ENCODE measurements at places on chromosomes 7 and 10.

GRCh38 chr10:75165684-75166622 is 44.6 kb upstream of the VDAC2 start:
- no peak for DNase-seq

- DNase-seq, result no peak
Measured at GRCh38 chr7:107931740-107932515, 40.9 kb downstream of the DLD start.

GRCh38 chr10:22958338-22958737 is 30.5 kb downstream of the ARMC3 start:
- no peak for DNase-seq

- DNase-seq, result no peak
Measured at GRCh38 chr7:12687718-12688171, 312 bp downstream of the ARL4A start.

DNA sequence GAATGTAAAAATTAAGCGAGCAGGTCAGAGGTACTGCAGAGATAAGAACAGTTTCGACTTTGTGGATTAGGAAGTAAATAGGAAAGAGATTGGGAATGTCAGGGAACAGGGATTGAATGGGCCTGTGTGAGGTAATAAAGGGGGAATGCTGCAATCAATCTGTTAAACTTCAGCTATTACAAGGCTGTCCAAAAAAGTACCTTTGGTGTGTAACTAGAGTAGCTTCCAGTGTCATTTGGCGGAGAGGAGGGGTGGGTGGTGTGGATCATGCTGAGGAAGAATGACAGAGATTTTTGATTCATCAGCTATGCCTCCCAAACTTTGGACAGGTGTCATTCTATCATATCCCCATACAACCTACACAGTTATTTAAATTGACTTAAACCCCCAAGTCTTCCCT is 128.2 kb upstream of the RHEB start:
- no peak for DNase-seq

- no peak for DNase-seq
Measured at GRCh38 chr10:114852197-114852596, 30.6 kb downstream of the FHIP2A start.

GRCh38 chr7:33965183-33965744 is 59.9 kb downstream of the BMPER start:
- DNase-seq, result no peak

- peak; percentile 16 for DNase-seq
Measured at GRCh38 chr7:43834463-43835251, 34.7 kb downstream of the MRPS24 start.

DNA sequence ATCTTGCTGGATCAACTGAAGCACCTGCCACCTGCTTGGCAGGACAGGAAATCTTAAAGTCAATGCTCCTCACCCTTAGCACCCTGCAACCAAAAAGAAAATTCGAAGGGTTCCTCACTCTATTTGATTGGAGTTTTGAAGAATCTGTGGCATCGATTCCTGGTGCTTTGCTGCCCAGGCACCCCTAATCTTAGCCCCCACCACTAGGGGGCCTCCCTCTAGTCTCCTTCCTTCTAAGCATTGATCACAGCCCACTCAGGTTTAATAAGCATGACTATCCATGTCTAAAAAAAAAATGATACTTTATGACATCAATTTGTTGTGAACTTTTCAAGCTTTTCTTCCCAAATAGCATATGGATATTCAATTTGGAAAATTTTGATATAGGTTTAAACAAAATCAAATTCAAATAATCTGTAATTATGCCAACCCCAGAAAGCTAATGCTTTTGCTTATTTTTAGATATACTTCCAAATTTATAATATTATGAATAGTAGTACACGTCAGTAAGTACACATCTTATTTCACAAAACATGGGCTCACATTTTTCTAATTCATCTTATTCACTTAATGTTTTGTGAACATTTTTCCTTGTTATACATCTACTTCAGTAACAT is 45.3 kb downstream of the NRG3 start:
- no peak for DNase-seq

DNA sequence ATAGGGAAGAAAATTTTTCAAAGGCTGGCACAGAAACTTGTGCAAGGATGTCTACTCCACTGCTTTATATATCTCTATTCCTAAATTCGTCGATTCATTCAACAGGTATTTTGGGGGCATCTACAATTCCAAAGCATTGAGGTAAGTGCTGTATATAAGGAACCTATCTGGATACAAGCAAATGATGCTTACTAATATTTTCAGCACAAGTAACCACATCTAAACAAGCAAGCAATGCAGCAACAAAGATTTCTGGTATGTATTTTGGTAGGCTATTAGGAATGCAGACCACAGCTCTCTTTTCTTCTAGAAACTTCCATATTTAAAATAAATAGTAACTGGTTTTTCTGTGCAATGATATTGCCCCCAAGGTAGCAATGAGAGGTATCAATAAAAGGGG is 183.9 kb downstream of the SGMS1 start:
- no peak for DNase-seq

DNA sequence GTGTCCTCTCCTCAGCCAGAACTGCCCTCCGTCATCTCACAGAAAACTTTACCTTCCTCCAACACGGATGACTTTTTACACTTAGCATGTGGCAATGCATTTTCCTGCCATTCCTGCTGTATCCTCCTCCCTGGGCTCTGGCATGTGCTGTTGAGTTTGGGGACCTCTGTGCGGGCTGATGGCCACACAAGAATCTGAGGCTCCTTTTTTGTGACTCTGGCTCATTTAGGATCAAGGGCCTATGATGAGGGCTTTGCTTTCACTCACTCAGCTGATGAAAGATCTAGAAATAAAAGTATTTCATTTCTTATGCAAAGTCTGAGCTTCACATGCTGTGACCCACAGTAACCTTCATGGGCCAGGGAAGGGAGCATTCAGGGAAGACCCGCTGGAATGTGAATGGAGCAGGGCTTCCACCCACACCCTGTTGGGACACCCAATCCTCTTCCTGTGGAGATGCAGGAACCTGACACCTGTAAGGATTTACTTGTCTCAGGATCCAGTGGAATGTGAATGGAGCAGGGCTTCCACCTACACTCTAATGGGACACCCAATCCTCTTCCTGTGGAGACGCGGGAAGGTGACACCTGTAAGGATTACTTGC is 500.3 kb upstream of the MKI67 start:
- DNase-seq, result no peak

GRCh38 chr7:139744768-139745677 is 32.8 kb downstream of the HIPK2 start:
- DNase-seq, result no peak

DNA sequence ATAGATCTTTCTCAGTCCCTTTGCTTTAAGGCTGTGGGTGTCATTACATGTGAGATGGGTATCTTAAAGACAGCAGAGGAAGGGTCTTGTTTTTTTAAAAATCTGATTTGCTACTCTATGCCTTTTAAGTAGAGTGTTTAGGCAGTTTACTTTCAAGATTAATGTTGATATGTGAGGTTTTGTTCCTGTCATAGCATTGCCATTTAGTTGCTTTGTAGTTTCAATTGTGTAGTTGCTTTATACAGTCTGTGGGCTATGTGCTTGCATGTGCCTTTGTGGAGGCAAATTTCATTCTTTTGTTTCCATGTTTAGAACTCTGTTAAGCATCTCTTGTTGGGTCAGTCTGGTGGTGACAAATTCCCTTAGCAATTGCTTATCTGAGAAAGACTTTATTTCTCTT is 54.6 kb downstream of the ZNF783 start:
- no peak for DNase-seq

DNA sequence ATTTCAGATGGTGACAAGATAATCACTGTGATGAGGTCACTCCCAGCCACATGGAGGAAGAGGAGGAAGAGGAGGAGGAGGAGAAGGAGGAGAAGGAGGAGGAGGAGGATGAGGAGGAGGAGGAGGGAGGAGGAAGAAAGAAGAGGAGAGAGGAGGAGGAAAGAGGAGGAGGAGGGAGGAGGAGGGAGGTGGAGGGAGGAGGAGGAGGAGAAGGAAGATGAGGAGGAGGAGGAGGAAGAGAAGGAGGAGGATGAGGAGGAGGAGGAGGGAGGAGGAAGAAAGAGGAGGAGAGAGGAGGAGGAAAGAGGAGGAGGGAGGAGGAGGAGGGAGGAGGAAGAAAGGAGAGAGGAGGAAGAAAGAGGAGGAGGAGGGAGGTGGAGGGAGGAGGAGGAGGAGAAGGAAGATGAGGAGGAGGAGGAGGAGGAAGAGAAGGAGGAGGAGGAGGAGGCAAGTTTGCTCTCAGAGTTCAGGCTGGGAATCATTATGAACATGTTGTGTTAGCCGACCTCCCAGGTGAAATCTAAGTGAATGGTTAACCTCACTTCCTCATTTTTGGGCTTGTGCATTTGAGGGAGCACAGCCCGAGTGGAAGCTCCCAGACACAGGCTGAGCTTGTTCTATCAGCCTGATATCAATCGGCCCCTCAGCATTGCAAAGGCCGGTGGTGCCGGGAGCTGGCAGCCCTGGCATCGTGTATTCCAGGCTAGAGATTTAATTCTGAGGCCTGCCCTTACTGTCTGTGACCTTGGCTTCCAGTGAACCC is 236.2 kb upstream of the PITRM1 start:
- DNase-seq, result no peak

DNA sequence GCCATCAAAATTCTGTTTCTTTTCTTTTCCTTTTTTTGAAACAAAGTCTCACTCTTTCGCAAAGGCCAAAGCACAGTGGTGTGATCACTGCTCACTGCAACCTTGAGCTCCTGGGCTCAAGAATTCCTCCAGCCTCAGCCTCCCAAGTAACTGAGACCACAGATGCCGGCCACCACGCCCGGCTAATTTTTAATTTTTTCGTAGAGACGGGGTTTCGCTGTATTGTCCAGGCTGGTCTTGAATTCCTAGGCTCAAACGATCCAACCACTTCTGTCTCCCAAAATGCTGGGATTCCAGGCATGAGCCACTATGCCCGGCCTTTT is 25.7 kb upstream of the TRIM56 start:
- no peak for DNase-seq

Data from kidney capillary endothelial cell (primary cell).